ENCODE measurements at places on chromosomes 7 and 10. TPM values are rescaled to one million over a fixed set of nuclear protein-coding genes. Genes with fewer than 3 reads are reported as not detected.

DNA sequence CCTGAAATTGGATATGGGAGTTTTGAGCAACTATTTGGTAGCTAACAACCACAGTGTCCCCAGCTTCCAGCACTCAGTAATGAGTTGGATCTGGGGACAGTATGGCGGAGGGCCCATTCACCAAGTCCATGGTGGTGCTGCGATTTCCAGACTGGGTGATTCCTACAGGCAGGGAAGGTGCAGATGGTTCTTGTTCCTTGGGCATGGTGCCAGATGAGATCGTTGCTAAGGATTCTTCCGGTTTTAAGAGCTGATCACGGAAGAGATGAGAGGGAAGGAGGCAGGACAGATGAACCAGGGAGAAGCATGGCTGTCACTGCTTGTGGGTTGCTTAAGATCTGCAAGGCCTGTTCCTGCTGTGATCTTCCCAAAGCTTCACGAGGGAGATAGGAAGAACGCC is 380.3 kb downstream of the TCERG1L start:
- DNase-seq, result no peak

DNA sequence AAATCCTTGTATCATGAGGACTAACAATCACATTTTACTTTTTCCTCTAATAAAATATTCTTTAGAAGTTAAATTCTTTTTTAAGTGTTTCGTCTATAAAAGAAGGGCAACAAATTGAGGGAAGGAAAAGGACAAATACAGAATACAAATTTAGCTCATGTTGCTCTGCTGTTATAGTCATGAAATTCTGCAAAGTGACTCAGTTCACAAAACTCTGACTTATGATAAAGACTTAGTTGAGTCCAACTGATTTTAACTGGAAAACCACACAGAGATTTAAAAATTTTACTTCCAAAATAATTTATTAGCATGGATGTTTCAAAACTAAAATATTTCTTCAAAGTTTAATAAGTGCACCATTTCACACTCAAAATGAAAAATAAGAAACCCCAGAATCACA is 75.0 kb upstream of the GPR22 start:
- no peak for DNase-seq

GRCh38 chr7:144001543-144001942 is 1.4 kb downstream of the OR6B1 start:
- no peak for DNase-seq

DNA sequence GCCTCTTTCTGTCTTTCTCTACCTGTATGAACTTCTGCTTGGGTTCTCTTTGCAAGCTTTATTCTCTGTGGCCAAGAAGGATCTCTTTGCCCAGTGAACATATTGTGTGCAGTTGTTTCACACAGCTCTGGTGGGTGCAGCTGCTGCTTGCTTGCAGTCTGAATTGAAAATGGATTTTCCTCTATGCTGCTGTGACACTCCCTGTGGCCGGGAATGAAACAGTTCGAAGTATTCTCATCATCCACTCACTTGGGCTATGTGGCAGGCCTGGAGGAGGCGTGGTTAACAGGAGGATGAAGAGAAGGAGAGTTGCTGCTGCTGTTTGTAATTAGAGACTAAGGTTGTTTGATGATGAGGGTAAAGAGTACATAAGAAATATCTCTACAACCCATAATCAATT is 28.4 kb upstream of the ITGA8 start:
- DNase-seq, result no peak

DNA sequence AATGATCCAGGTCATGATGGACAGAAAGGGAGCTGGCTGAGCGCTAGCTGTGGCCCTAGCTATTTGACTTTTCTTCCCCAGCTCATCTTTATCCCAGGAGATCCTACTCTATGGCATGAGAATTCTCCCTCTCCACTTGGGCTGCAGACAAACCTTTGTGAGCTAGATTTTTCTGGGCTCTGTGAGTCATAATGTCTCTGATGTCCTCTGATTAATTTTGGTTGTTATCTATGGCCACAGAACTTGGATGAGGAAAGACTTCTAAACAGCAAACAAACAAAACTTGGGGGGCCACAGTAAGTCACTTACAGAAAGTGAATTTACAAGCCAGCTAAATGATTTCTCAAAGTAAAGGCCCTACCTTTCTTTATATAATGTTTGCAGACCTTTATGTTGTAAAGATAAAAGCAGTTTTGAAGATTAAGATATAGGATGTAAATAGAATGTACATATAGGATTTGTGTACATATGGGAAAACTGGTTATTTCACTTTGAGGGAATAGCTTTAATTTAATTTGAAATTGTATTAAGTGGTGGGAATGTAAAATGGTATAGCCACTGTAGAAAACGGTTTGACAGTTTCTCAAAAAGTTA is 10.4 kb downstream of the ABLIM1 start:
- DNase-seq, result no peak

GRCh38 chr7:2313450-2314208 is 612 bp downstream of the SNX8 start:
- no peak for DNase-seq

GRCh38 chr10:98536551-98536950 is 89.8 kb upstream of the HPS1 start:
- DNase-seq, result no peak

DNA sequence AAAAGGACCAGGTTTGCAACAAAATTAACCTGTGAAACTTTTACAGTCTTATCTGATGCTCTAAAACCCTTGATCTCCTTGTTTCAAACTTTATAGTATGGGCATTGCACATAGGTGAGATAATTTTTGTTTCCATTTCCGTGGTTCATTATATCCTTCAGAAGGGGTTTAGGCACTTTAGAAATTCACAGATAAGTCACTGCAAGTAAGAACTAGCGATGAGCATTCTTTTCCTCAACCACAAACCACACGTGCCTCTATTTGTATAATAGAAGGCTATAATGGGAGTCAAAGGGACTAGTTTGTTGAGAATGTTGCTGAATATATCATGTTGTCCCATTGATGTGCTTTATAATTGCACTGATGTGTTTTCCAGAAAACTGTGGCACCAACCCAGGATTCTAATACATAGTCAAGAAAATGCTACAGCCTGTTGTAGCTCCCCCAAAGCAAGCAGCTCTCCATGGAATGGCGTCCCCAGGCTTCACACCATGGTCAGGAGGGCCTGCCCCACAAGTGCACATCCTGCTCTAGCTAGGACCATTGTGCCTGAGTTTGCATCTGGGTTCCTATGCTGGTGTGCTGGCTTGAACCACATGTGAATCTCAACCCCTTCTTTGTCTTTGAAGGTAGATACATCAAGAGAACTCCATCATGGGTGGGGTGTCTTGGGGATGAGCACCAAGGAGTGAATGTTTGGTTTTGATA is 14.0 kb upstream of the ATXN7L1 start:
- peak; percentile 17 for DNase-seq

DNA sequence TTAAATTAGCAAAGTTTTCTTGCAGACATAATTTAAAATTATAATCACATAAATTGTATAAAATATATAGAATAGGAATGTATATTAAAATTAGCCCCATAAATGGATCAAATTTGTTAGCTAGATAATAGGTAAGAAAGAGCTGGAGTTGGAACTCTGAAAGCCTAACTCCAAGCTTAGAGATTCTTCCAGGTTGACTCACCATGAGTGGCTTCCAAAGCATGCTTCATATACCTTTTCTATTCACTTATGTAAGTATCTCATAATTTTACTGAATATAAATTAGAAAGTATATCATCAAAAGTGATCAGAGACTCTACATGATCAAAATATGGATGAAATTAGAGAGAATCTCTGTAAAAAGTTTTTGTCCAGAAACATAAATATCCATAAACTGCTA is 320.7 kb upstream of the MAGI2 start:
- DNase-seq, result no peak

- no peak for DNase-seq
These were observed 124.3 kb upstream of the PPP2R2D start for GRCh38 chr10:131776496-131776895.

The EPO gene
- total RNA-seq, result not detected

DNA sequence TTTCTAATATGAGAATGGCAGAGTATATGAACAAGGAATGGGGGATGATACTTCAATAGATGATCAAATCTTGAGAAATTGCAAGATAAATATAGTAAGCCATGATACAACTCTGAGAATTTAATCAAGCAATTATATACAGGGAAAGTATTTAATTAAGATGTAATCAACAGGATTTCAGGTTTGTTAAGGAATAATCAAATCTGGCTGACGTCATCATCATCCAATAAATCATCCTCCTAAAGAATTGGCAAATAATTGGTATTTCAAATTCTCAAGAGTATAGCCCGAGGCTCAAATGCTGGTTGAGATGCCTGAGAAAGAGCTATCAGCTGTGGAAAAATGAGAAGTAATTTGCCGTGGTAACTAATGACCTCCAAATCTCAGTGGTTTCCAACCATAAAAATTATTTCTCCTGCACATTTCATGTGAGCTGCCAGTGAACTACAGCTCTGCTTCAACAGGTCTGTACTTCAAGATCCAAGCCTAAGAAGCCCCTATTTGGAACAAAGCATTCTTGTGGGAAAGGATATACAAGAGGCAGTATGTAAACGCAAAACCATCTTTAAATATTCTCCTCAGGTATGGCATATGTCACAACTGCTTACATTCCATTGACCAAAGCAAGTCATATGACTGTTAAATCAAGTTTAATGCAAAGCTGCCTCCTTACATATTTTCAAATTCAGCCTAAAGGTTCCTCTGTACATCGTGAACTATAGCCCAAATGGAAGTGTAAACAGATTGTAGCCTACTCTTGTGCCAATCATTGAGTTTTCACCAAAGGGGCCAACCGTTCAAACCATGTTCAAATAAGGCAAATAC is 503.0 kb downstream of the KIF20B start:
- no peak for DNase-seq

- DNase-seq, result no peak
These were observed 133.2 kb downstream of the CAMK1D start for GRCh38 chr10:12482587-12482986.

GRCh38 chr10:104387130-104387888 is 33.7 kb downstream of the CFAP58 start:
- DNase-seq, result no peak

DNA sequence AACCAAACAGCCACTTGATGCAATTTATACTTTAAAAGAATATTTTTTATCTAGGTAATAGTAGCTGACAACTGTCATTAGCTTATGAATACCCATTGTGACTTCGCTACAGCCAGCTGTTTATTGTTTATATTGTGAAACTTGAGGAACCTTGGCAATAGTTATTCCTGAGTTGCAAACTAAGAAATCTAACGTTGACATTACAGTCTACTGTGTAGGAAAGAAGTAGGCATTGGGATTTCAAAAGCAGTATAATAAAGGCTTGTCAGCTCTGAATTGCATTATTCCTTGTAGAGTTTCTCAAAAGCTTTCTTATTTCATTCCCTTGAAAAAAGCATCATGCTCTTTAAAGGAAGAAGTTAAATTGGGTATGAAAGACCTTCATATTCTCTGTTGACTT is 42.7 kb upstream of the OIT3 start:
- DNase-seq, result no peak

- DNase-seq, result no peak
These were observed 89.0 kb upstream of the CACUL1 start for GRCh38 chr10:118843647-118844265.

The AP1S1 gene
- 15.8 TPM for total RNA-seq

GRCh38 chr10:13971601-13972475 is 358.9 kb downstream of the FRMD4A start:
- no peak for DNase-seq

The SPDYE2 gene
- 0.77 TPM for total RNA-seq

The NPSR1 gene
- total RNA-seq, result not detected

The NPC1L1 gene
- total RNA-seq, result 0.10 TPM

DNA sequence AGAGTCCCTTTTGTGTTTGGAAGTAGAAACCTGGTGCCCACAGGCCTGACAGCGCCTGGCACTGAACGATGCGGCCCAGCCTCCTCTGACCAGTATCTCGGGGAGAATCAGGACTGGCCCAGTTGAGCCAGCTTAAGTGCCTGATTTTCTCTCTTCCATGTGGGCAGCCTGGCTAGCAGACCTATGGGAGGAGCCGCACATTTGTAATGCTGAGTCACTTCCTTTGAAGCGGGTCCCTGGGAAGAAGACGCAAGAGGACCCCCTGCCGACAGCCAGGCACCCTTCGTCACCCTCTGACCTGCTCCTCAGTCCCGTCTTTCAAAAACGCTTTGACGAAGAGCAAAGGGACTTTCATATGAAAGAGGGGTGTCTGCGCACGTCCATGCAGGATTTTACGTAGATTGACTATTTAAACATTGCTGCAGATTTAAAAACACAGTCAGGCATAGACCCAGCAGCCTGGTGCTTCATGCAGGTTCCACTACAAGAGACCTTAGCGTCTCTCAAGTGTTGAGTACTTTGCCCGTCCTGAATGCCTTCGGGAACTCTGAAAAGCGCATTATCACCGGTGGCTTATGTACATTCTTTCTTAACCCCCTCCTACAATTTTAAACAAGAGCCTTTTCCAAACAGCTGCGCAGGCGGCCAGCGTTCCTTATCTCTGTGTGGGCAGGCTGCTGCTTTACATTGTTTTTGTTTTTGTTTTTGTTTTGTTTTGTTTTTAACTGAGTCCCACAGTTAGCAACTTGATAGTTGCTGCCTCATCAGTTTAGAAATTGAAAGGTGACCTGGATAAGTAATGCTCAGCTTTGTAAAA is 36.5 kb upstream of the AP5Z1 start:
- no peak for DNase-seq

DNA sequence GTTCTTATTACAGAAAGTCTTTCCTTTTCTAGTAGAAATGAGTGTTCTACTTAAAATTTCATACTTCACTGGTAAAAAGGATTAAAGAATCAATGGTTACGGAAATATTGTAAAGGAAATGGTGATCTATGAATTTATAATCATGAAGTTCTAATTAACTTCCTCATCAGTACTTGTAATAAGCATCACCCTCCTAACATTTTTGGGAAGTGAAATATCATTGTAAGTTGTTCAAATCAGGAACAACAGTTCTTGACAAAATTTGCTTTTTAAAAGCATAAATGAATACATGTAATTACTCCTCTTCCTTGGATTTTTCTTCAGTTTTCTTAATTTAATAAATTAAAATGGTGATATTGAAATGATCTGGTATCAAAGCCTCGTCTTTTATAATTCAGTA is 5.6 kb upstream of the PCGF5 start:
- DNase-seq, result no peak

- no peak for DNase-seq
These were observed 6.6 kb upstream of the NPC1L1 start for GRCh38 chr7:44547536-44548231.

The NAT16 gene
- not detected for total RNA-seq

GRCh38 chr7:41448104-41448503 is 254.8 kb downstream of the INHBA start:
- no peak for DNase-seq

- DNase-seq, result no peak
These were observed 811 bp upstream of the ARHGAP12 start for GRCh38 chr10:31929261-31930022.

The NRP1 gene
- not detected for total RNA-seq

The TAS2R5 gene
- 3.5 TPM for total RNA-seq

The ZNF467 gene
- total RNA-seq, result 5.3 TPM

- DNase-seq, result no peak
These were observed 11.5 kb downstream of the FAM131B start for GRCh38 chr7:143351060-143351459.

DNA sequence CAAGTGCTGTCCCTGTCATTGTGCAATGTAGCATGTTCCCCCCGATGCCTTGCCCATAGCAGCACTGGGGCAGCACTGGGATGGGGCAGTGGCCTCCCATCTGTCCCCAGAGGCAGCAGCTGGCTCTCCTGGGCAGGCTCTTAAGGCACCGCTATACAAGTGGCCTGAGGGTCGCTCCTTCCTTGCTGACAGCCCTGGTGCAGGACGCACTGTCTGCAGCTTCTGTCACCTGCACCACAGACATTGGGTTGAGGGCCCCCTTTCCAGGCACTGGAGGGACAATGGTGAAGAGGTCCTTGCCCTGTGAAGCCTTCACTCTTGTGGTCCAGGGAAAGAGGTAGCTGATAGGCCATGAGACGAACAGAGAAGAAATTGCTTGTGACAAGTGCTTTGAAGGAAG is 10.6 kb downstream of the CPSF4 start:
- no peak for DNase-seq
